ENCODE measurements at places on chromosomes 6 and 20.
A peak's percentile ranks its signal among the peaks of the same experiment; 100 is the strongest.

- DNase-seq = peak; percentile 14
Measured at GRCh38 chr20:60206259-60206658, 248.0 kb downstream of the CDH26 start.

GRCh38 chr6:84728602-84729001 lies 35.8 kb downstream of the TBX18 start:
- DNase-seq = no peak

DNA sequence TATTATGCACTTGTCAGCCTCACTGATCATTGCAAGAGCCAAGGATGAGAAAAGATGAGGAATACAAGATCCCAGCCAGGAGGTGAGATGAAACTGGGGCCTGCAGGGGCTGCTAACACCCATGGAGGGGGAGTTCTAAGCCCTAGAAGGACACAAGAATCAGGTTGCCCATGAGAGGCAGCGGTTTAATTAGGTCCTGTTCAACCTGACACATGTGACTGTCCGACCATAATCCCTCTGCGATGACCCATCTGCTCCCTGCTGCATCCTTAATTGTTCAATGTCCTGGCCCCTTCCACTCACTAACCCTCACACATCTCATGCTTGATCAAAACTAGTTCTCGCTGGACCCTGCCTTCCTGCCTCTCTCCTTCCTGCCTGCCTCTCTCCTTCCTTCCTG lies 52.2 kb upstream of the NNAT start:
- DNase-seq = no peak

DNA sequence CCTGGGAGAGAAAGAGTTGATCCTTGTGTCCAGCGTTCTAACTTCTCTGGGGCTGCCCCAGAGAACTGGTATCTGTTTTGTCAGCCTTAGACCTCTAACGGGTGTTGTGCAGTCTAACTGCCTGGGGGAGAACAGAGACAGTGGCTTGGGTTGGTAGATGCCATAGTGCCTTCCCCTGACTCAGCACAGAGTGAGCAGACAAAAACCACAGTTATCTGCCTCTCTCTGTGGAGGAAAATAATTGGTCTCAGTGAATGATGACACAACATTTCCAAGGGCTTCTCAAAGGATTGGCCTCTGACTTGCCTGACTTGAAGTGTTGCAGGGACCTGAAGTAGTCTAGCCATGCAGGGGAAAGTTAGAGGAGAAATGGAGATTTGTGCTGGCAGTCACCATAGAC lies 226.2 kb upstream of the MAN1A1 start:
- peak; percentile 84 for DNase-seq

DNA sequence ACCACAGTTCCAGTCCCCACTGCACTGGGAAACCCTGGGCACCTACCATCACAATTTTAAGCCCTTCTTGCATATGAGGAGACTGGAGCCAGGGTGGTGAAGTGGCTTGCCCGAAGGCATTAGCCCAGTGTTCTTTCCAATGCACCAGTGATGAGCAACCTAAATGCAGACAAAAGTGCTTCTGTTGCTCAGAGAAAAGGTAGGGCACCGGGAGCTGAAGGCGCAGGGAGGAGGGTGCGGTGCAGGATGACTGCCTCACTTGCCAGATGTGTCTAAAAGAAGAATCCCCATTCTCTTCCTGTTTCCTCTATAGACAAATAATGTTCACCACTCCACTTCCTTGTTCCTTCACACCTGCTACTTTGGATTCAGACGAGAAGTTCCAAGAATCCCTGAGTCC lies 86.5 kb downstream of the QRSL1 start:
- DNase-seq = no peak

DNA sequence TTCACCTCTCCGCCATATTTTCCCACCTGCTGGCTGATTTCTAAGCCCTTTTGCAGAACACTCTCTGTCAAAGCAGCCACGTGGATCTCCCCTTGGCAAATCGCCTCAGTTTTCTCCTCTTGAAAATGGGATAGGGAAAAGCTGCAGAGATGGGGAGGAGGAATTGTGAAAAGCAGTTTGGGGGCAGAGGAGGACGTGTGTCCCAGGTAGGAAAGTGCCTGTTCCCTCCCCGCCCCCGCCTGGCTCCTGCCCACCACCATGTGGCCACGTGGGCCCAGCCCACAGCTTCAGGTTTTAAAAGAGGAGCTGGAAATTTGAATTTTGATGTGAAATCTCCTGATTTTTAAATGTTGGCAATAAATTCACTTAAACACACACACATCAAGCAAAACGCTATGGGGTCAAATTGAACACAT lies 3.6 kb upstream of the CEBPB start:
- DNase-seq = no peak

- DNase-seq = no peak
Measured at GRCh38 chr6:158018851-158019361, 37.2 kb downstream of the SYNJ2 start.

- no peak for DNase-seq
Measured at GRCh38 chr20:19275630-19276071, 63.2 kb downstream of the SLC24A3 start.

- DNase-seq = no peak
Measured at GRCh38 chr20:14523090-14523489, 185.7 kb upstream of the FLRT3 start.

DNA sequence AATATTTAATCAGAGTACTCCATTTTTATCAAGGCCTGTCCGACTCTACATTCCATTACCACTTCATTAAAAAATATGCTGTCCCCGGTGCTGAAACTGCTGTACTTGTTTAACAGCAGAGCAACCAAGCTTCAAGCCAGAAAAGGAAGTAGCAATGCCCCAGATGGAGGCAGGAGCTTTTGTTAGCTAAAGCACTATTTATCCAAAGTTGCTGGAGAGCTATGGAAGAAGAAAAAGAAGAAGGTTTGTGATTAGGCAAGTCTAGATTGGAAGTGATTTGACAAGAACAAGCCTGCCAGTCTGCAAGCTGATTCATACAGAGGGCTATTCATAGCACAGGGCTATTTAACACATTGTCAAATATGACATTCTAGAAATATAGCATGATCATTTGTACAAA lies 160.9 kb upstream of the SPTLC3 start:
- peak; percentile 27 for DNase-seq

GRCh38 chr20:50413088-50413500 lies 97.1 kb upstream of the PTPN1 start:
- no peak for DNase-seq

All from MM.1S (cell line).